ENCODE measurements at places on chromosomes 7 and 10. TPM values are rescaled to one million over a fixed set of nuclear protein-coding genes. Genes with fewer than 3 reads are reported as not detected.

GRCh38 chr10:11257440-11258090 is 239.9 kb downstream of the CELF2 start:
- DNase-seq = no peak

Gene EPO
- total RNA-seq = not detected

DNA sequence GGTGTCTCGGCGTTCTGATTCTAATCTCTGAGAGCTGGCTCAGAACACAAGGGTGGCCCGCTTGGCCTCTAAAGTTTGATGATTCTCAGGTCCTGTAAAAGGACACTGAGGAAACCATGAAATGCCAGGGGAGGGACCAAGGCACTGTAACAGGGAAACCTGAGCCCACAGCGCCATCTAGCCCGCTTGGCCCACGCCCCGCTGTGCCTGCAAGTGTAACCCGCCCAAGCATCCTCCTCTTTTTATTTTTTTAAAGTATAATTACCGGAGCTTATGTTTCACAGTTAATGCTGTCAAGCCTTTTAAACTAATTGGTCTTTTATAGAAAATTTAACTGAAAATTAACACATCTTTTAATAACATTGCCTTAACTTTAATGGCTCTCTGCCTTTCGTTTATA is 734.7 kb downstream of the KCNMA1 start:
- peak; percentile 33 for DNase-seq

Gene GRM3
- not detected for total RNA-seq

DNA sequence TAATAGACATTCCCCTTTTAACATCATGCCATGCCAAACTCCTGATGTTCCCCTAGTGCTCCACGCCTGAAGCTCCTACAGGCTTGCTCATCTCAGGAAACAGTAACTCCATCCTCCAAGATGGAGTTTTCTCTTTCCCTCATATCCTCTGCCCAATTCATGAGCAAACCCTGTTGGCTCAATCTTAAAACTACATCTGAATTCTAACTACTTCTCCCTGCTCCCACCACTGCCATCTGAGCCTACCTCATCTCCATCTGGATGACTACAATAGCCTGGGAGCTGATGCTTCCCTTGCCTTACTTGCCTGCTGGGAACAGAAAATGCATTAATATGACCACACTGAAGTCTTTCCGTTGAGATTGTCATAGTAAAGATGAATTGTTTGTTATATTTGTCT is 271.7 kb upstream of the MKLN1 start:
- DNase-seq = no peak

Gene ELFN1
- total RNA-seq = 0.37 TPM

DNA sequence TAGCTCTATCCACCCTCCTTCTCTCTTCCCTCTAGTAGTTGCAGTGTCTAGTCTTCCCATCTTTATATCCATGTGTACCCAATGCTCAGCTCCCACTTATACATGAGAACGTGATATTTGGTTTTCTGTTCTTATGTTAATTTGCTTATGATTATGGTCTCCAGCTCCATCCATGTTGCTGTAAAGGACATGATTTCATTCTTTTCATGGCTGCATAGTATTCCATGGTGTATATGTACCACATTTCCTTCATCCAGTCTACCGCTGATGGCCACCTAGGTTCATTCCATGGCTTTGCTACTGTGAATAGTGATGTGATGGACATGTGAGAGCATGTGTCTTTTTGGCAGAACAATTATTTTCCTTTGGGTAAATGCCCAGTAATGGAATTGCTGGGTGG is 6.5 kb downstream of the PRSS2 start:
- DNase-seq = no peak

Gene CLRN3
- total RNA-seq = not detected

- no peak for DNase-seq
These were observed 87.4 kb downstream of the LRRC4 start for GRCh38 chr7:127943541-127944521.

Gene TACR2
- not detected for total RNA-seq

Gene NACAD
- 2.0 TPM for total RNA-seq

DNA sequence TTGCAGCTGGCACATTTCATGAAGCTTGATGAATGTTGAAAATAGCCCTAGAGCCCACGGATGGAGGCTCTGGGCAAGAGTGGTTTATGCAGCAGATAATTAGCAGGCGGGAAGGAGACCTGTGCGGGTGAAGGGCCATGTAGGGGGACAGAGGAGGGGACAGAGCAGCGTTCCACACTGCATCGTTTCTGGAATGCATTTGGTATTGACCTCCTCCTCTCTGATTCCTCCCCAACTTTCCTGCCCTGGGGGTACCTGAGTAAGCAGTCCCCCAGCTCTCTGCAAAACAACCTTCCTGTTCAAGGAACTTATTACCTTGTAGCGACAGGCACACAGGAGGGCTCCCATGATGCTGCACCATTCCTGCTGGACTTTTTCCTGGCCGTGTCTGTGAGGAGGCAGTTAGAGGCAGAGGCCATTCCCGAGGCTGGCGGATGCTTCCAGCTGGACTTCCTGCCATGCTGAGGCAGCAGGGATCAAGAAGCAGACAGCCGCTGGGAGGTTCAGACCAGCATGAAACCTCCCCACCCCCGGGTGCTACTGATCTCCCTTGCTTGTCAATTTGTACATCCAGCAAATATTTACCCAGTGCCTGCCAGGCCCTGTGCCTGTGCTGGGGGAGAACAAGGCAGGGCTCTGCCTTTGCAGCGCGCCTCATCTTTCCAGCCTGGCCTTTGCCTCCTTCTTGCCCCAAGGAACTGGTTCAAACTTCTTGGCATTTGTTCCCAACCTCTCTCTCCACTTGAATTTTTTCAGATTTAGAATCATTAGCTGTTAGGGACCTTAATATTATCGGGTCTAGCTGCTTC is 28.7 kb downstream of the SLC29A3 start:
- no peak for DNase-seq

- no peak for DNase-seq
These were observed 139.9 kb downstream of the KCNMA1 start for GRCh38 chr10:77497748-77498147.
